Bronchus fibroblast of lung (primary cell): ENCODE measurements at places on chromosomes 4 and X. TPM values are rescaled to one million over a fixed set of nuclear protein-coding genes. Genes with fewer than 3 reads are reported as not detected.

VSIG1 gene
- total RNA-seq: not detected in 2 replicates

CORIN gene
- 1.9 and 2.4 TPM in 2 replicates for total RNA-seq

SPANXA2 gene
- total RNA-seq: not detected in 2 replicates

FGF5 gene
- 4.9 and 7.4 TPM in 2 replicates for total RNA-seq

GPR143 gene
- total RNA-seq: 0.15 and 1.7 TPM in 2 replicates

PAGE4 gene
- not detected in 2 replicates for total RNA-seq

NPY1R gene
- not detected in 2 replicates for total RNA-seq

ADAMTS3 gene
- 0.84 and 1.2 TPM in 2 replicates for total RNA-seq

TEX13D gene
- total RNA-seq: not detected in 2 replicates

ZXDA gene
- 1.3 and 2.2 TPM in 2 replicates for total RNA-seq

RENBP gene
- total RNA-seq: 0.30 and 0.84 TPM in 2 replicates

TSPAN7 gene
- 0.17 TPM in 1 of 2 replicates, not detected in the other for total RNA-seq

SLC25A4 gene
- total RNA-seq: 9.6 and 12.0 TPM in 2 replicates

NAT8L gene
- under 0.01 TPM in 1 of 2 replicates, not detected in the other for total RNA-seq

CRMP1 gene
- 2.1 and 2.5 TPM in 2 replicates for total RNA-seq

RAB9A gene
- total RNA-seq: 19.2 and 21.6 TPM in 2 replicates

GABRG1 gene
- total RNA-seq: not detected in 2 replicates

GATA1 gene
- not detected in 2 replicates for total RNA-seq

DACH2 gene
- under 0.01 TPM in 1 of 2 replicates, not detected in the other for total RNA-seq

ARHGAP36 gene
- total RNA-seq: not detected in 2 replicates

NPNT gene
- not detected in 2 replicates for total RNA-seq

ADGRG2 gene
- total RNA-seq: under 0.01 TPM in 2 replicates

OTC gene
- not detected in 2 replicates for total RNA-seq

RNF175 gene
- total RNA-seq: 1.3 and 4.6 TPM in 2 replicates

MND1 gene
- 8.5 and 15.0 TPM in 2 replicates for total RNA-seq

CENPI gene
- 20.2 and 35.3 TPM in 2 replicates for total RNA-seq

TCEAL1 gene
- 10.3 and 20.0 TPM in 2 replicates for total RNA-seq

HHIP gene
- 3.0 and 3.9 TPM in 2 replicates for total RNA-seq

HTN1 gene
- not detected in 2 replicates for total RNA-seq

TIGD4 gene
- under 0.01 and 0.17 TPM in 2 replicates for total RNA-seq

CT45A3 gene
- total RNA-seq: not detected in 2 replicates

CXorf65 gene
- not detected in 2 replicates for total RNA-seq

EIF1AX gene
- 24.1 and 33.0 TPM in 2 replicates for total RNA-seq

GAGE1 gene
- total RNA-seq: not detected in 2 replicates

MTCP1 gene
- total RNA-seq: 0.59 and 1.5 TPM in 2 replicates

CYTL1 gene
- 0.34 and 1.5 TPM in 2 replicates for total RNA-seq

FGB gene
- not detected in 2 replicates for total RNA-seq

RAB9B gene
- under 0.01 TPM in 2 replicates for total RNA-seq

MAGEA9B gene
- not detected in 2 replicates for total RNA-seq

NKAP gene
- 3.9 and 4.2 TPM in 2 replicates for total RNA-seq
